NCI-H2227 treated with DMSO at 0.1 percent for 48 hours (cell line): ENCODE measurements at places on chromosomes 16 and 17.

DNA sequence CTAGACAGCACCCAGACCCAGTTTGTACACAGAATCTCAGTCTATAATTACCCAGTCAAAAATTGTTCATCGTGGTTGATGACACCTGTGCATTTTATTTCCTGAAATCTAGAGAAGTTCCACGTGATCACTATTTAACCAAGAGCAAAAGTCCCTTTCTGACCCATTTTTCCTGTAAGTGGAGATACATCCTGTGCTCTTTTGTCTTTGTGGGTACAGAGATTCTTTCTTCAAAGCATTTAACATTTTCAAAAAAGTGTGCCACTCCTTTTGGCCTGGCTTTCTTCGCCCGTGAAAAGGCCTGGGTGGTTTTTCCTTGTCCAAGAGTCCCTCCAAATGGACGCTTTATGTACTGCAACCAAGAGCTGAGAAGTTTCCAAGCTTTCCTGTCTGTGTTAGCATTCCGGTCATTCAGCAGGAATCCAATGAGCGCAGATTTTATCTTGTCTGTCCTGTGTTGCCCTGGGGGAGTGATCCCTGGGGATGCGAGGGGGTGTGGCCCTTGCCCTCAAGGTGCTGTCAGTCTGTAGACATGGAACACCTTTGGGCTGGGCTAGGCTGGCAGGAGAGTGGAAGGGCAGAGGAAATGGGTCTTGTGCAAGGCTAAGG, 161.1 kb upstream of the CACNG5 start:
- peak; percentile 80 for DNase-seq

DNA sequence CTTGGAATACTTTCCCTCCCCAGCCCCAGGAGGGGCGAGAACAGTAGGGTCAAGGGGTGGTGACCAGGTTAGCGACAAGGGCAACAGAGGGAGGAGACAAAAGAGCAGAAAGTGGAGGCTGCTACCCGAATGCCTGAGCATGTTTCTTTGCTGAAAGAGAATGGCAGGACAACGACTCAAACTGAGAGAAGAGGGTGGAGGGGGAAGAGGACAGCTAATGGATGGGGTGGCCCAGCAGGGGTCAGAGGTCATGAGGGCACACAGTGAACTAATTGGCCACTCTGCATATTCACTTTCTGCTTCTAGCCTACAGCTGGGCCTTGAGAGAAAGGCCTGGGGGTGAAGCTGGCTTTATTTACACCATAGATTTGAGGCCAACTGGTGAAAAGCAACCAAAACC, 19.1 kb upstream of the DDX52 start:
- DNase-seq, result no peak

- DNase-seq, result no peak
These were observed 14.9 kb downstream of the CDH16 start for GRCh38 chr16:66903544-66904427.

GRCh38 chr17:65527381-65527780, 34.1 kb downstream of the AXIN2 start:
- DNase-seq, result no peak

- DNase-seq, result no peak
These were observed 39.9 kb downstream of the ADCY7 start for GRCh38 chr16:50306287-50306686.

GRCh38 chr16:85627526-85628264, 14.6 kb downstream of the GSE1 start:
- DNase-seq, result no peak

- DNase-seq, result no peak
These were observed 25.7 kb downstream of the ZSWIM7 start for GRCh38 chr17:15973834-15974233.

GRCh38 chr17:81117672-81118198, 47.6 kb upstream of the PVALEF start:
- DNase-seq, result no peak

DNA sequence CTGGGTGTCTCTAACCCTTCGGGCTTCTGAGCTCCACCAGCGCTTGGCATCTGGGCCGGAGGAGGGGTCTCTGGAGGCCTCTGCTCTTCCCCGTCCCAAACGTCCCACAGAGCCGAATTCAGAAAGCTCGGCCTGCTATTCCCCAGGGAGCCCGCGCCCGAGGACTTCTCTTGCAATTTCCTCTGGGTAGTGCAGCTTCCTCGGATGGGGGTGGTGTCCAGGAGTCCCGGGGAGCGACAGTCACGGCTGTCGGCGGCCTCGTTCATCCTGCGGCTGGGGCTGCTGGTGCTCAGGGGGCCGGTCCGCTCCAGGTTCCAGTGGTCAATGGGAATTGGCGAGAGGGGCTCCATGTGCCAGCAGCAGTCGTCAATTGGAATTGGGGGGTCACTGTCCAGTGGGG, 11.8 kb upstream of the NLRC3 start:
- no peak for DNase-seq

GRCh38 chr16:69822174-69822935, 60.2 kb downstream of the WWP2 start:
- DNase-seq, result no peak

DNA sequence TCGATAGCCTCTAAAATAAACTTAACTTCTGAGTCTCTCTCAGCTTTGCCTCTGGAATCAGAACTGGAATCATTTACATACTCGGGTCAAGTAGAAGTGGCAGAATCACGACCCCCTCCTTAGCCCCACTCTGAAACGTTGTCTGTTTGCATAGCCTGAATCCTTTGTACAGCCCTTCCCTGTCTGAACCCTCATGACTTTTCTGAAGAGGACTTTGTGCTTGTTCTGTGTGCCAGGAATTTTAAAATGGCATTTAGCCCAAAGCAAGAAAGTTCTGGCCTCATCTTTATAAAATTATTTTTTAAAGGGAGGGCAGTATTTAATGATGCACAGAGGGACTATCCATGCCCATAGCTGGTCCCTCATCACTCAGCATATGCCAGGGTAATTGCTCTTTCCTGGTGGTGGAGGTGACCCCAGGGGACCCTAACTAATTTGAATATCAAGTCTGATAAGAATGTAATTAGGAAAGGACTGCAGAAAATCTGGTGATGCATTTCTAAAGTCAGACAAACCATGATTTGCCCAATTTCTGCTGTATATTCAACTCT, 342.7 kb upstream of the TNRC6C start:
- DNase-seq, result no peak

DNA sequence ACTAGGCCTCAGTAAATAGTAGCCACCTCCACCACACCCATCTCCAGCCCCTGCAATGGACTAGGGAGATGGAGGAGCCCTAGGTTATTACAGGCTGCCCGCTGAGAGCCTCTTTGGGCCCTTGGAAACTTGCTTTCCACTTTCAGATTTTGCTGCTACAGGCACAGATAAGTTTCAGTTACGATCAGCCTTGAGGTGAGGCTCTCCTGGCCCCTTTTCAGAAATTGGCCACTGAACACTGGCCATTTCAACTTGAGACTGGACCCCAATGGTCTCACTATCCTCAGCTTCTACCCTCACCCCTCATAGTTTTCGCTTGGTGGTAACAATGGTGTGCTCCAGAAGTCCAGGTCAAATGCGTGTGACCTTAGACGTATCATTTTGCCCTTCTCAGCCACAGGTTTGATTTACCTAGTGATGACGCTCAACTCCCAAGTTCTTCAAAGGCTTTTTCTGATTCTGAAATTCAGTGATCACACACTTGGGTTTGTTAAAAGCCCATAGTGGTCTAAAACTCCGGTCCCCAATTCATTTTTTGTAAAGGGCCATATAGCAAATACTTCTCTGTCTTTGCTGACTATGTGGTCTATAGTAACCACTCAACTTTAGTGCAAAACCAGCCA, 1.0 kb downstream of the PMM2 start:
- no peak for DNase-seq

GRCh38 chr17:43024407-43025289, at the start of gene RND2:
RND2 (plus strand) TSS chr17:43025231; CDS start chr17:43025348, 117 bp downstream.
- peak; percentile 88 for DNase-seq

GRCh38 chr17:4766201-4766600, 5.5 kb upstream of the TM4SF5 start:
- DNase-seq, result no peak

- no peak for DNase-seq
These were observed 115.6 kb upstream of the CDH5 start for GRCh38 chr16:66250686-66251431.

DNA sequence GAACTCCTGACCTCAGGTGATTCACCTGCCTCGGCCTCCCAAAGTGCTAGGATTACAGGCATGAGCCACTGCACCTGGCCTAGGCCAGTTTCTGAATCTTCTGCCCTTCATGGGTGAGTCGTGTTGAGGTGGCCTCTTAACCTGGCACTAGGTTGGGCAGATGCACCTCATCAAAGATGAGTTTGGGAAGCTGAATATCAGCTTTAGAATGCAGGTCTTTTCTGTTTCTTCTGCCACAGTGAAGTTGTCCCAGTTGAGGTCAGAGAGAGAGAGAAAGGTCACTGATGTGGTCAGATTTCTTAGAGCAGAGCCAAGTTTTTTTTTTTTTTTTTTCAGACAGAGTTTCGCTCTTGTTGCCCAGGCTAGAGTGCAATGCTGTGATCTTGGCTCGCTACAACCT, 111.3 kb upstream of the WSCD1 start:
- DNase-seq, result no peak

DNA sequence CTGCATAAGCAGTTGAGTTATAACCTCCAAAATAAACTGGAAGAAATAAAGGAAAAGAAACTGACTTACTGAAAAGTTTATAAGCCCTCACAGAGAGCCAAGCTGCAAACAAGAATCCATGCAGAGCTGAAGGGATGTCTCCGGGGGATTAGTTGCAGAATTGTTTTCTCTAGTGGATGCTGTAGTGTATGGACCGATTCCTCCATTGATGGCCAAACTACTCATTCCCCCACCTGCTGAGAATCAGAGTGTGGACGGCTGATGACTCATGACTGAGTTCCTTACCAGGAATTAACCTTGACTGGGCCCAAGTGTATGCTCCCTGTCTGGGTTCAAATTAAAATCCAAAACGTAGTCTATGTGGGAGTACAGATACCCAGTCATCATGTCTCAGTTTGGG, 93.9 kb upstream of the CDH8 start:
- DNase-seq, result no peak

GRCh38 chr17:78113804-78114785, 14.5 kb downstream of the TMC6 start:
- DNase-seq, result no peak

- no peak for DNase-seq
These were observed 72.9 kb downstream of the HS3ST3B1 start for GRCh38 chr17:14373614-14374259.

GRCh38 chr16:73048292-73049080, 558 bp upstream of the ZFHX3 start:
- DNase-seq, result no peak

GRCh38 chr17:77189148-77189547, 48.4 kb downstream of the SEC14L1 start:
- no peak for DNase-seq

DNA sequence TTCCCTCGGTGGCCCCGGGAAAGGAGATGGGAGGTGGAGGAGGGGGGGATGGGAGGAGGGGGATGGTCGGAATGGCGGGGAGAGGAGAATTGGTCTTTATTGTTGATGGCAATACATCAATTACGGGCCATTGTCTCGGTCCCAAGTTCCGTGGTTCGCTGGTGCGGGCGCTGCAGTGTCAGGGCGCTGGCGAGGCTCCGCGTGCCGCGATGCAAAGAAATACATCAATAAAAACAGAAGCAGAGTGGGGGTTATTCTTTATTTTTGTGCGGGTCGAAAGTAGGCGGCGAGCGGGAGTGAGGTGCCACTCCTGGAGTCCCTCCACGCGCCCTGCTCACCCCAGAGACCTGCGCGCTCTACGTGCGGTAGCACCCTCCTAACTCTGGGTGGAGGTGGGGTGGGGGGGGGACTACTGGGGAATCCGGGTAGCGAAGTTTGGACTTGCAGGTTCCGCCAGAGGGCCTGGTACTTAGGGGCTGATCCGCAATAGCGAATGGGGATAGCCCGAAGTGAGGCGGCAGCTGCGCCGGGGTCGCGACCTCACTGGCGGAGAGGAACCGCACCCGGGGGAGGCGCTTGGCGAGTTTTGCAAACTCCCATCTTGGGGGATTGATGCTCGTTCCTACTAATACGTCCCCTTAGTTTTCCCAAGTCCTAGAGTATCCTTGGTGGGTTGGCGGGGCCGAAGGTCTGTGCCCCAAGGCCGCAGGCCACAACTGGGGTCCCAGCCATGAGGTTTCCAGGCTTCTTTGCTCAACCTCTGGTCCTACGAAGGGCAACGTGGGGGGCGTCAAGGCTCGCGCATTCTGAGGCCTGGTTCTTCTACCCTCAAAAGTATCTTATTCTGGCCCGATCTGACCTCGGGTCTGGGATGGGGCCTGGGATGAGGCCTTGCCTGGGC, 3.5 kb upstream of the SALL1 start:
- DNase-seq, result no peak

DNA sequence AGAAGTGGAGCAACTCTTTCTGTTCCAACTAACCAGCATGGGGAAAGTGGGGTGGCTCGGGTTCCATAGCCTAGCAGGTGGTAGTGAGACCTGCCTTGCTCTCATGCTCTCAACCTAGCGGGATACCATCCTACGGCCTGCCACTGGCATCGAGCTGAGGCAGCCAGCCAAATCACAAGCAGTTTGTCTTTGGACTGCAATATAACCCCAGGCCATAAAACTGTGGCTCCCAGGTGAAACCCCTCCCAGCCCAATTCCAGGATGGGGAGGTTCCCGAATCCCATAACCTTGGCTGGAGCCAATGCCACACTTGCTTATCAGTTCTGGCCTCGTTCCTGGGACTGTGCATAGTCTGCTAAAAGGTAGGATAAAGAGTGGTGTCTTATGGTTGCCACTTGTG, 155.8 kb upstream of the NETO2 start:
- no peak for DNase-seq

GRCh38 chr17:81020443-81020766, 14.5 kb upstream of the BAIAP2 start:
- no peak for DNase-seq

DNA sequence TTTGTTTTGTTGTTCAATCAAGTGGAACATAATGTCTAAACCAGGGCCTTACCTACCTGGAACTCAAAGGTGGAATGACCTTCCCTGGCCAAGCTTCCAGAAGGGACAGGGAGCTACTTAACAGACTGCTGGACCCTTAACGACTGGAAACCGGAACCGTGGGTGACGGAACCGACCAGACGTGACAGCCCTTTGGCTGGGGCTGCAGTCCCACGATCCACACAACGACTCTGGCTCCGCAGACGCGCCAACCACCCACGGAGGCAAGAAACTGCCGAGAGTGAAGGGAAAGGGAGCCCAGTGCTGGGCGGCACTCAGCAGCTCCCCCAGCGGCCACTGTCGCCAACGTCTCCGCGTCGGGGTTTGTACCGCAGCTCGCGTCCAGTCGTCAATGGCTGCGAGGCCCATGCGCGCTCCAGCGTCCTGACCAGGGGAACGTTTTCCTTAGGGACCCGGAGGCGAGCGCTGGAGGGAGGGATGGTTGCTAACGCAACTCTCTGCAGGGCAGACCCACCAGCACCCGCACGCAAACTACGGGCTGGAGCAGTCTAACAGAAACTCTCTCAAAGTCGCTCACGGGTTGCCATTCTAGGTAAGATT, 5.5 kb upstream of the KIF22 start:
- no peak for DNase-seq
